ENCODE measurements at places on chromosomes 12 and 14.

DNA sequence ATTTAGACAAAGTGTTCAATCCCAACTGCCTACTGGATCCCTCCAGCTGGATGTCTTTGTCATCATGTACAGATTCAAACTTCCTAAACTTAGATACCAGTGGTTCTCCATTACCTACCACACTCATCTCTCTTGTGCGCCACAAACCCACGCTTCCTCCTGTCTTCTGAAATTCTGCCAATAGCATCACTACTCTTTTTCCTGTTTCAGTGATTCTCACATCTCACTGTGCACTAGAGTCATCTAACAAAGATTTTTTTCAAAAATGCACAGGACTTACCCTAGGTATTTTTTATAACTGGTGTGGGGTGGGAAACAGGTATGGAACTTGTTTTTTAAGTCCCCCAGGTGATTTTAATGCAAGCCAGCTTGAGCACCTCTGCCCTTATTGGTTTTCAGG, 5.9 kb downstream of the PSMB5 start:
- no peak for DNase-seq

DNA sequence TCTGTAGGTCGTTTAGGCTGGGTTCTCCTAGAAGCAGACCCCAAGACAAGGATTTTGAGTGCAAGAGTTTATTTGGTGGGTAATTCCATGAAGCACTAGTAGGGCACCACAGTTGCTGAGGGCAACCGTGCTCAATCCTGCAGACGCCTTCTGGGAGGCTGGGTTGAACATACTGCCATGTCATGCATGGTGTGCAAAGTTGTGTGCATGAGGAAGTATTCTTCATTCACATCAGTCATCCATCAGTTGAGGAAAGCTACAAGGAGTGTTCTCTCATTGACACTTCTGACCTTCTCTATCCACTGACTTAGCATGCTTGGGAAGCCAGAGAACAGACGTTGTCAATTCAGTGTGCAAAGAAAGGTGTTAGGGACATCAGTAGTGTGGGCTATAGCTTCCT, 179.2 kb downstream of the PTPN11 start:
- no peak for DNase-seq

DNA sequence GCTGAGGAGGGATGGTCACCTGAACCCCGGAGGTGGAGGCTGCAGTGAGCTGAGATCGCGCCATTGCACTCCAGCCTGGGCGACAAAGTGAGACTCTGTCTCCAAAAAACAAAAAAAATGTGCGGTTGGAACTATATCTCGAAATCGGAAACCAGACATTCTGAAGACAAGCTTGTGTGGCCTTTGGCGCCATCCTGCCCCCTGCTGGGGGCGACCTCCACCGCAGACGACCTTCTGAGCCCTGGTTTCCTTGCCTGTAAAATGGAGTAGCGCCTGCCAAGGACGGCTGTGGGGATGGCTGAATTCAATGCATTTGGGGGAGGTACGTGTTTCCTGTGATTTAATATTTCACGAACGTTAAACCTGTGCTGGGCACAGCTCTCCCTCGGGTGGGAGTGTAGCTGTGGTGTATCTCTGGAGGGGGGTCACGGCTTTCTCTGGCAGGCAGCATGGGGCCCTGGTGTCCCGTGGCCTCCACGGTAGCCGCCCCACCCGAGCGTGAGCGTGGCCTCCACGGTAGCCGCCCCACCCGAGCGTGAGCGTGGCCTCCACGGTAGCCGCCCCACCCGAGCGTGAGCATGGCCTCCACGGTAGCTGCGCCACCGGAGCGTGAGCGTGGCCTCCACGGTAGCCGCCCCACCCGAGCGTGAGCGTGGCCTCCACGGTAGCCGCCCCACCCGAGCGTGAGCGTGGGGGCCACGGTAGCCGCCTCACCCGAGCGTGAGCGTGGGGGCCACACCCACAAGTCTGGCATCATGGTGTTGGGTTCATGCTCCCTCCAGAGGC, 55.3 kb downstream of the LRCOL1 start:
- no peak for DNase-seq

GRCh38 chr12:43951286-43951685, 115.4 kb downstream of the TMEM117 start:
- no peak for DNase-seq

DNA sequence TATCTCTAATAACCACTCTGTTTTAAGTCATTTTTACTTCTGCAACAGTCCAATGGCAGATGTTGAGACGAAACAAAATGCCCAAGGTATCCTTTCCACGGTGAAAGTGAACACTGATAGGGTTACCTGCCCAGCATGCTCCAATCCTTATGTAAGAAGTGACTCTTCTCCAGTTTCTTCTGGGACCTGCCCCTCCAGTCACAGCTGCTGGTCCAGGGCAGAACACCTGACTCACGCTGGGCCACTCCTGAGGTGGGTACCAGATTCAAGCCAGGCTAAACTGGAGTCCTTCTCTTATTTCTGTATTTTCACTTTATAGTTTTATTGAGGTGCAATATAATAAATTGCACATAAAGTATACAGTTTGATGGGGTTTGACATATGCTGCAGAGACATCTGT, 16.7 kb downstream of the NT5DC3 start:
- no peak for DNase-seq

DNA sequence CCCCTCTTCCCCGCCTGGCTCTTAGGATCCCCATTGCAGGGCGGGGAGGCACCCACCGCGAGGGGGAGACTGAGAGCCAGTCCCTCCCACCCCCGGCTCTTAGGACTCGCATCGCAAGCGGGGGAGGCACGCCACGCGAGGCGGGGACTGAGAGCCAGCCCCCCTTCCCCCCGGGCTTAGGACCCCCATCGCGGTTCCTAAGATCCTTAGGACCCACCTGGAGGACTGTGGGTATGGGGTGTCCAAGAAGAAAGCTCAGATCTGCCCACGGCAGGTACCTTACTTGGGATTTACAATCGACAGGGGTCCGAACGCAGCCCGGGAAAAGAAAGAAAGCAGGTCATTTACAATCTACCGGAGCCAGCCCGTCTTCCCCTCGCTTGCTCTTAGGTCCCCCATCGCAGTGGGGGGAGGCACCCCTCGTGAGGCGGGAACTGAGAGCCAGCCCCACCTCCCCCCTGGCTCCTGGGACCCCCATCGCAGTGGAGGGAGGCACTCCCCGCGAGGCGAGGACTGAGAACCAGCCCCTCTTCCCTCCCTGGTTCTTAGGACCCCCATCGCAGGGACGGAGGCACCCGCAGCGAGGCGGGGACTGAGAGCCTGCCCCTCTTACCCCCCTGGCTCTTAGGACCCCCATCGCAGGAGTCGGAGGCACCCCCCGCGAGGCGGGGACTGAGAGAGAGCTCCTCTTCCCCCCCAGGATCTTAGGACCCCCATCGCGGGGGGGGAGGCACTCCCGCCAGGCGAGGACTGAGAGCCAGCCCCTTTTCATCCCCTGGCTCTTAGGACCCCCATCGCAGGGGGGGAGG, 43.7 kb downstream of the DDX11 start:
- peak; percentile 18 for DNase-seq

GRCh38 chr14:23638414-23639047, 2.4 kb downstream of the DHRS2 start:
- DNase-seq = no peak
